ENCODE measurements at places on chromosomes 3 and 15.

DNA sequence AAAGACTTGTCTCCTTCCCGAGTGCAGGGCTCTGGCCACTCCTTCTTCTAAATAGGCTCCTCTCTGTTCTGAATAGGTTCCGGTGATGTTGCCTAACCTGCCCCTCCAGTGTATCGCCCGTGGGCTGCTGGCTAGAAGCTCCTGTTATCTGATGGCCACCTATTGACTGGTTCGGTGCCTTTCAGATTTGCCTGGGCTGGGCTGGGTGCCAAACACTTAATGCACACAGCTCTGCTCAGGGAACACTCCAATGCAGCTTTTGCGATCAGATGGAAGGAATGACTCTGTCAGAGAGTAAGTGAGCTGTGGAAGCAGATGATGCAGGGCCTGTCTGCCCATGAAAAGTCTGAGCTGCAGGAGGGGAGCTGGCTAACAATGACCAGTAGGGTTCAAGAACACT is 112.9 kb downstream of the CORO2B start:
- no peak for DNase-seq

DNA sequence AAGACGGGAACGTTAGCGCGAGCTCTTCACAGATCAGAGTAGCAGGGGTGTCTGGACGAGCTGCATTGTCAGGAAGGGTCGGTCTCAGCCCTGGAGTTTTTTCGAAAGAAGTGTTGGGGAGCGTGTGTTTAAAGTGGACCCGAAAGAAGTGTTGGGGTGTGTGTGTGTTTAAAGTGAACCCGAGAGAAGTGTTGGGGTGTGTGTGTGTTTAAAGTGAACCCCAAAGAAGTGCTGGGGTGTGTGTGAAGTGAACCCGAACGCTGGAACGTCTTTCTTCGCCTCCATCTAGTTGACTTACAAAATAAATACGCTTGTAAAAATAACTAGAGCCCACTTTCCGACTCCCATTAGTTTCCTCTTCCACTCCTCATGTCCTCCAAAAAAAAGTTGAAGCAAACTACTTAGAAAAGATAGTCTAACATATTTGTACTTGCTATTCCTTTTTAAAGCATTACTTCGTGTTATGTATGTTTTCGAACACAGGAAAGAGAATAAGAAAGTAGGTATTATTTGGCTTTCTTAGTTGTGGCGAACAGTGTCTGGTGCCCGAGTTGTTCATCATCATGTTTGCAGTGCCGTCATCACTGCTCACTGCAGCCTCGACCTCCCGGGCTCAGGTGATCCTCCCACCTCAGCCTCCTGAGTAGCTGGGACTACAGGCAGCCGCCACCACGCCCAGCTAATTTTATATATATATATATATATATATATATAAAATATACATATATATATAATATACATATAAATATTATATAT is 1.0 kb downstream of the LRCH3 start:
- no peak for DNase-seq

DNA sequence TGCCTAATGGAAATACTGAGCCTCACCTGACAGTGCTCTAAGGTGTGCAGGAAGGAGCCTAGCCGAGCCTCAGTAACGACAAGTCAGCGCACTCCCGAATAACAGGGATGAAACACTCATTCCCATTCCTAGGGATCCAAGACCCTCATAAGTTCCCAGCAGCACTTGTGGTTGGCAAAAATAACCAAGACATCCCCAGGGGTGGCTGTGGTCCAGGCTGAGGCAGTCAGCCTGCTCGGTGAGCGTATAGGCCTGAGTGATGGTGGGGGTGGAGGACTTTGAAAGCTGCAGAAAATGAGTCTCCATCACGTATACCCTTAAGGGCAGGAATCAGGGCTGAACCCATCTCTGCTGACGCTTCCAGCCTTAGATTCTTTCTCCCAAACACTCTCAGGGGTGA is 120.1 kb downstream of the SMAD6 start:
- DNase-seq = no peak

DNA sequence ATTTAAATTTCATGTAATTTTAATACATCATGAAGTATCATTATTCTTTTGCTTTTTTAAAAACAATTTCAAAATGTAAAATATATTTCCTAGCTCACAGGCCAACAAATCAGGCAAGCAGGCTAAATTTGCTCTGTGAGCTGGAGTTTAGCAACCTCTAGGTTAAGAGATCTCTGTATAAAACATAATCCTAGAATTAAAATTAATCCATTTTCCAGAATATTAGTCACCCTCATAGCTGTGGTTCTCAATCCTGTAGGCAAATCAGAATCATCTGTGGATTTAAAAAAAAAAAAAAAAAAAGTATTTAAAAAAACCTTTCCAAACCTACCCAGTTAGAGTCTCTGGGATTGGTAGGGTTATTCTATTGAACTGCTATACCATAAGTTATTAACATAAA is 209.7 kb downstream of the MINAR1 start:
- DNase-seq = no peak

- no peak for DNase-seq
These were observed 255.8 kb upstream of the CDIN1 start for GRCh38 chr15:36323615-36324014.

All from stimulated activated CD4-positive, alpha-beta T cell treated with anti-CD3 and anti-CD28 coated beads, TNF-alpha, amount 100 ng/mL, for 24 hours (primary cell).